ENCODE measurements at places on chromosomes 5 and 9.

- no peak for DNase-seq
Measured at GRCh38 chr5:131998431-131999040, 12.9 kb downstream of the ACSL6 start.

DNA sequence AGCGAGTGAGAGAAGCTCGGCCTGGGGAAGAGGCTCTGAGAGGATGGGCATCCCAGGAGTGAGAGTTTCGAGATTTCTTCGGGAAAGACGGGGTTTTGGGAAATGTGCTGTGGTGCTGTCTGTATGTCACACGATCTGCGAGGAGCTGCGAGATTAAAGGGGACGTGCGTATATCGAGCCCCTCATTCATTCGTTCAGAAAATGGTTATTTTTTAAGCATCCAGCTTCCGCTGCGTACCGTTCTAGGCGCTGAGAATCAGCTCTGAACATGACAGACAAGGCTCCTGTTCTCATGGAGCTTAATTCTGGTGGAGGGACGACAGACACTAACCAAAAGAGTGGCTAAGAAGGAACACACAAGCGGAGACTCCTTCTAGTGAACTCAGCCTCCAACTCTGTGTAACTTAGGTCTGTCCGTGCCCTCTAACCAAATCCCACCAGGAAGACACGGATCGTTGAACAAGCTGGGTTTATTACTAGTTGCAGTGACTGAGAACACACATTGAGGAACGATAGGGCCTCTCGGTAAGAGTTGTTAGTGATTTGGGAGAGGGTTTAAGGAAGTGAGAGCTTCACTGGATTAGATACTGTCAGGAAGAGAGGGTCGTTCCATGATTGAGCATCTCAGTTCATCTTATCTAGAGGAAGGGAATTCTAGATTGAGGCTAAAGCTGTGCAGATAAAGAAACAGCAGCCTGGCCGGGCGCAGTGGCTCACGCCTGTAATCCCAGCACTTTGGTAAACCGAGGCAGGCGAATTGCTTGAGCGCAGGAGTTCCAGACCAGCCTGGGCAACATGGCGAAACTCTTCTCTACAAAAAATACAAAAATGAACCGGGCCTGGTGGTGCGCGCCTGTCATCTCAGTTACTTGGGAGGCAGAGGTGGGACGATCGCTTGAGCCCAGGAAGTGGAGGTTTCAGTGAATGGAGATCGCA is 1.0 kb upstream of the FBXW11 start:
- DNase-seq, result no peak

DNA sequence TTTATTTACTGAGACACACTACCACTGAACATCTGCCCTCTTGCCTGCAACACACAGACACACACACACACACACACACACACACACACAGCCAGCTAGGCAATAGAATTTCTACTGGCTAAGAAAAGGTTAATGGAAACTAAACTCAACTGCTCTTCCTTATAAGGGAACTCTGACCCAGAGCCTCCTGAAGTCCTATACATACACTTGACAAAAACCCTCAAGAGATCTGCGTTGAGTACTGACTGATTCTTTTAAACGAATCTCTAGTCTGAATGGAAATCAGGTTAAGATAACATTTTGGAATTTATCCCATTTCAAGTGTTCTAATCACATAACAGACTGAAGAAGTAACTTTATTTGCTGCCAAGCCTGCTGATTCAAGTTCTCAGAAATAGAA is 25.9 kb upstream of the TRPM3 start:
- no peak for DNase-seq

GRCh38 chr9:126860077-126860756 is at the start of gene ZBTB34:
TSS of gene ZBTB34 (plus strand) at chr9:126860639. CDS start at chr9:126879400, 18,761 bp downstream.
- peak; percentile 69 for DNase-seq

DNA sequence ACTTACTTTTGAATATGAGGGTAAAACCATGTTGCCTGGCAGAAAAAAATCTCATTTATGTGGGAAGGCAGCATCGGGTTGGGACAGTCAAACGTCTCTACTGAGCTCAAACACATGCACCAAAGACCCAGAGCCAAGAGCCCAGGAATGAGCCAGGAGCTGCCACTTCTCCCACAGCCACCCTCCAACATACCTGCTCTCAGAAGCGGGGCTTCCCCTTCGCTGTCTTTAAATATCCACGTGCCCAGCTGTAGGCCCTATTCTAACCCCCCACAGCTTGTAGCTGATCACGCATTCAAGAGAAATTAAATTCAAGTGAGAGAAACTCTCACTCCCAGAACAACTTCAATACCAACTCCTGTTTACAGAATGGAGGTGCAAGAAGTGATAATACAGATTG is 42.6 kb upstream of the MAP3K1 start:
- no peak for DNase-seq

GRCh38 chr9:13149454-13149853 is 130.0 kb downstream of the MPDZ start:
- DNase-seq, result no peak

DNA sequence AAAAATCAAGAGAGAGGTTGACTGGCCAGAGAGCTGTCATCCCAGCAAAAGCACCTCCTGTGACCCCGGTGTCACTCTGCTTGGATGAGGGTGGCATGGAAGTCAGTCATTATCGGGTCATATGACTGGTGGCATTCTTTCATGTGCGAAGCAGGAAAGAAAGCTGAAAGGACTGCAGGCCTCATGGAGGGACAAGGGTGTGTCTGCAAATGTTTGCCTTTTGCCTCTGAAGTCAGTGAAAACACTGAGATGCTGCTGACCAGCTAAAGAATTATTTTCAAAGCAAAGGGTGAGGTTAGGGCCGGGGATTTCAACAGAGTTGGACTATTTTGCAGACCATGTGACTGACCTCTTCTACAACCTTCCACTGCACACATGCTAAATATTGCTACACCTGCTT is 298.3 kb downstream of the CSNK1G3 start:
- no peak for DNase-seq

- DNase-seq, result no peak
Measured at GRCh38 chr5:125149527-125149926, 403.1 kb upstream of the ZNF608 start.

DNA sequence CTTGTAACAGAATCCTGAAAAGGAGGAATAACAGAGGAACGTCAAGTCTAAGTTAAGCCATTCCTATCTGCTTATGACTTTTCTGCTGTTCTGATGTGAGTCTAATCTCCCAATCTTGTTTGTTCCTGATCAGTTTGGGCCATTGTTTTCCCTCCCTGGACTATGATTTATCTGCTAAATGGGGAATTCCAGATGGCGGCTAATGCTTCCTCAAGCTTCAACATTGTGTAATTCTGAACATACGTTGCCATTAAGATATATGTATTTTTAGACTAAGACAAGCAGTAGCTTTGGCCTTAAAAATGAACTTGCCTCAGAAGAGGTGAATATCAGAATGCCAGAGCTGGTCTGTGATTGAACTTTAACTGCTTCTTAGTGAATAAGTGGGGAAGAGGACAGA is 142.7 kb downstream of the PRKACG start:
- no peak for DNase-seq

DNA sequence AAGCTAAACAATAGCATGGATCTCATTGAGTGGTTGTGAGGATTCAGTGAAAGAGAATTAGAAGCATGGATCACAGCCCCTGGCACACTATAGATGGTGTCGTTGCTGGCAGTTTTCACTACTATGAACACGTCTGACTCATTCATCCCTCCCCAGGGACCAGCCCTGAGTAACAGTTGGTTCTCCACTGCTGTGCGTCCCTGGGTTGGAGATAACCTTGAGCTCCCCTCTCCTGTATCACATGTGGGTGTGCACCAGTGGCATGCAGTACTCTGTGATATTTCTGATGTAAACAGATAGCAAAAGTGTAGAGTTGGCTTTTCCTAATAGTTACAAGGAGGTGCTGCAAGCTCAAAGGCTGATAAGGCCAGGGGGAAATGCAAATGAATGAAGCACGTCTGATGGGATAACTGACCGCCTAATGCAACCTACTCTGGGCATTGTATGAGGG is 8.8 kb upstream of the LCP2 start:
- no peak for DNase-seq

DNA sequence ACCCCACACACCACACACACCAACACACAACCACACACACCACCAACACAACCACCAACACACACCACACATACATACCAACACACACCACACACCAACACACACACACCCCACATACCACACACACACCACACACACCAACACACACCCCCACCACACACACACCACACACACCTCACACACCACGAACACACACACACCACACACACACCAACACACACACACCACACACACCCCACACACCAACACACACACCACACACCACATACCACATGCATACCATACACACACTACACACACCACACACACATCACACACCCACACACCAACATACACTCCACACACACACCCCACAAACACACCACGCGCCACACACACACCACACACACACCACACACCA is 171.4 kb downstream of the GOLPH3 start:
- no peak for DNase-seq

DNA sequence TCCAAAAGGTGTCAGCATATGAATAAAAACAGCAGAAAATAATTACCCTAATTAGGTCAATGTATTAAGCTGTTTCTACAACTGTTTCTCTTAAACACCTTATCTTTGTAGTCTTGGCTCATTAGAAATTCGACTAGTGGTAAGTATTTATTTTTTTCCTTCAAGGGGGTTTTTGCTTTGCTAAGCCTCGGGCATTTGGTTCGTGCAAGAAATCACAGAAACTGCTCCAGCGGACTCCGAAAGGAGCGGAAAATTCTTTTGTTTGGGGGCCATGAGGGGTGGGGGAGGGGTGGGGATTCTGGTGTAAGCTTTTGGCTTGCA is 757 bp downstream of the ZBED3 start:
- no peak for DNase-seq

DNA sequence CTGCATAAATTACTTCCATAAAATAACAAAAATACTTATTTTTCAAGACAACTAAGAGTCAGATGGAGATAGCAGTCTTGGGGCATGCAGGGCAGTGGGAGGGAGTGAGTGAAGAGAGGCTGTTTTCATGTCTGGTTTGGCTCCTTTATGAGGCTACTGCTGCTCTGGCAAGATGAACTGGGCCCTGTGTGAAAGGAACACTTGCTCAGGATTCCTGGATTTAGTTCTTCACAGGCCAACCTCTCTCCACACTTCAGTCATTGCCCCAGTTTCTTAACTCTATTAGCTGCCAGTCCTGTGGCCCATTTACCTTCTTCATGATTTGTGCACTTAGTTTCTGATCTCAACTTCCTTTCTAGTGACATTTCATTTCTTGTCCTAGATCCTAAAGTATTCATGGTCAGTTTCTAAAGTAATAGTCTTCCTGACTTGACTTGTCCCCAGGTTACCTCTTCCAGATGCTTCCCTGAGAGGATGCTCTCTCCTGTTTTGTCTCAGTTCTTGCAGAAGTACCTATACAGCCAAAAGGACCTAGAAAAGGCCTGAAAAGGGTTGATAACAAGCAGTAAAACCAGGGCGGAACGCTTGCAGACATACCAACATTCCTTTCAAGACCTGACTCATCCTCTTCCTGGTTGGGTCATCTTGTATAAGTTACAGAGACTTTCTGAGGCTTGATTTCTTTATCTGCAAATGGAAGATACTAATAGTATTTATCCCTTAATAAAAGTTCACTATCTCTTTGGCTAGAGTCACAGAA is 77.0 kb upstream of the ZFAND5 start:
- peak; percentile 3 for DNase-seq

- no peak for DNase-seq
Measured at GRCh38 chr5:10109299-10109698, 140.4 kb downstream of the ATPSCKMT start.

DNA sequence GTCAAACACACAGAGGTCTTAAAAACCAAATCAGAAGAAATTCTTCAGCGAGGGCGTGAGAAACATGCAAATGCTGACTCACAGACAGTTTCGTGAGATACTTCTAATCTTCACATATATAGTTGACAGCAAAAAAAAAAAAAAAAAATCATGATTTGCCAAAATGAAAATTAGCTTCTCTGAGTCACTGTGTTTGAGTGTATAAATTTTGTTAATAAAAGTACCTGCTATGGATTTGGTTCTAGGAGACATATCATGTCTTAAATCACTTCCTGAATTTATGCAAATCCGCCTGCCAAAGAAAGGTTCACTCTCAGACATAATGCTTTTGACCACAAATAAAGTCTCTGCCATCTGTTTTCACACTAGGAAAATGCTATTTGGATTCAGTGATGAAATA is 114.3 kb downstream of the SLC1A3 start:
- no peak for DNase-seq

DNA sequence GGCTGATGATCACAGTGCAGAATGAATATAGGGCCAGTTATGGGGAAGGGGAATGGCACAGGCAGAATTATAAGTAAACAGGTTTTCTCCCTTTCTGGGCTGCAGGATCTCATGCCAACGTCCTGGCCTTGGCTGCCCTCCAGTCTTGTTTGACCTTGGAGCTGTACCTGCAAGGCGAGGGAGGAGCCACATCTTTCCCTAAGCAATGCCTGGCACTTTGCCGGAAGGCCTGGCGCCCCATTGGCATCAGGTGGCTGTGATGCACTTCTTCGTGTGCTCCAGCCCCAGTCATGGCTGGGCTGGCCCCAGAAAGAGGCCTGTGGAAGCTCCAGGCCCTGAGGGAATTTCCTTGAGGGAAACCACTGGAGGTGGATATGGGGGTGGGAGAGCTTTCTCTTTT is 16.7 kb upstream of the IQGAP2 start:
- no peak for DNase-seq

- DNase-seq, result no peak
Measured at GRCh38 chr5:116571568-116572349, 2.9 kb downstream of the SEMA6A start.

- DNase-seq, result no peak
Measured at GRCh38 chr5:159765135-159765433, 151.2 kb upstream of the ADRA1B start.

GRCh38 chr5:149418910-149419531 is 39.9 kb upstream of the IL17B start:
- DNase-seq, result no peak

DNA sequence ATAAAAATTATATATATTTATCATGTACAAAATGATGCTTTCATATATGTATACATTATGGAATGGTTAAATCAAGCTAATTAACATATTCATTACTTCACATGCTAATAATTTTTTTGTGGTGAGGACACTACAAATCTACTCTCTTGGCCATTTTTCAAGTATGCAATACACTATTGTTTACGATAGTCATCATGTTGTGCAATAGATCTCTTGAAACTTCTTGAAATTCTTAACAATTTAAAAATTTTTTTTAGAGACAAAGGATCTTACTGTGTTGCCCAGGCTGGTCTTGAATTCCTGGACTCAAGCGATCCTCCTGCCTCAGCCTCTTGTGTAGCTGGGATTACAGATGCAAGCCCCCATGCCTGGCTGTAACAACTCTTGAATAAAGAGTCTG is 45.2 kb upstream of the SHOC1 start:
- DNase-seq, result no peak

DNA sequence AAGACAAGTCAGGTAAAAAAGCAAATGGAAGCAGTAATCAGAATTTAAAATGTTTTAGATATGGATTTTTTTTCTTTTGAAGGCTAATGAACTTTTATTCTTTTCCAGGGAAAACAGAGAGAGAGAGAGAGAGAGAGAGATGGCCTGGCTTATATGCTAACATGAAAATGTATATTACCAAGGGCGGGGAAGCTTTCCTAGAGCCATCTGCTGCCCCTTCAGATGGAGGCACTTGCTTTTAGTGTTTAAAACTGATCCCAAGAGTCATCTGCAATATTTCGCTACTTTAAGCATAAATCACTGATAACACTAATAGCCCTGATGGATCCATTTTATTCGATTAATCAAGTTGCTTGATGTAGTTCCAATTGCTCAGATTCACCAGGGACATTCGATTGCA is 186.1 kb upstream of the ADAMTS16 start:
- DNase-seq, result no peak

Measured in activated CD4-positive, alpha-beta T cell treated with anti-CD3 and anti-CD28 coated beads for 4 hours (primary cell).